CD4-positive, alpha-beta T cell treated with Interleukin-2 at 100 ng/mL for 4 hours (primary cell): ENCODE measurements at places on chromosomes 16 and 17.

GRCh38 chr17:5950878-5951277, 119.3 kb upstream of the WSCD1 start:
- DNase-seq: no peak

DNA sequence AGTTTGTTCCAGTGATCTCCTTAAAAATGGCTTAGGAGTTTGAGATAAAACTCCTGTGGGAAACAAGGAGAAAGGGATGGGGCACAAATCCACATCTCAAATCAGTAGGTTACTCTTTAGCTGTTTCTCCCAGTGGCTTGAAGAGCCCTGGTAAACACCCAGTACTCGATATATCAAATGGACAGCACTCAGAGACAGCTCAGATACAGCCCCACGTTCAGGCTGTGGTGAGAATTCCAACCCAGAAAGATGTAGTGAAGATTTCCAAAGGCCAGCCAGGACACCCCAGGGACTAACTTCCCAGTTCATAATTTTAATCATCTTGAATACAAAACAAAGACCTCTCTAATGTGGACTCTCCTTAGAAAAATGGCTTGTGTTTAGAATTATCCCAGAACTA, 6.4 kb upstream of the VEZF1 start:
- DNase-seq: no peak

DNA sequence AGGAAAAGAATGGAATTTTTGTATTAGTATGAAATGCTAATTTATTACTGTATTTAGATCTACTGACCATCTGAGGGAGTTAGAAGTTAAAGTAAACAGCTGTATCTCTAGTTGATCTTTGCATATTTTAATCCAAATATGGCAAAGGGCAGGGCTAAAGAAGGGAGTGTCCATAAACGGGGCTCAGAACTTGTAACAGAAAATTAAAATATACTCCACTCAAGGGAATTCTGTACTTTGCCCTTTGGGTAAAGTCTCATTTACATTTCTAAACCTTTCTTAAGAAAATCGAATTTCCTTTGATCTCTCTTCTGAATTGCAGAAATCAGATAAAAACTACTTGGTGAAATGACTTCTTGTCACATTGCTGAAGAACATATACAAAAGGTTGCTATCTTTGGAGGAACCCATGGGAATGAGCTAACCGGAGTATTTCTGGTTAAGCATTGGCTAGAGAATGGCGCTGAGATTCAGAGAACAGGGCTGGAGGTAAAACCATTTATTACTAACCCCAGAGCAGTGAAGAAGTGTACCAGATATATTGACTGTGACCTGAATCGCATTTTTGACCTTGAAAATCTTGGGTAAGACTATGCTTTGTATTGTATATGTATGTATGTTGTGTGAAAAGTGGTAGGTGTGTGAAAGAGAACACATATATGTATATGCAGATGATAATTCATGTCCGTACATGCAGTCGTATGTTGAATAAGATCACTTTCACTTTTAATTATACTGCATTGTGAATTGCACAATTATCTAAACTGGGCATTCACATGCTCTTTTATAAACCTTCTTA, at the start of gene ASPA:
Gene ASPA (plus strand): TSS at position 186 of the 799 bp plus-strand sequence. CDS start 163 bp downstream, at position 349.
- DNase-seq: no peak

DNA sequence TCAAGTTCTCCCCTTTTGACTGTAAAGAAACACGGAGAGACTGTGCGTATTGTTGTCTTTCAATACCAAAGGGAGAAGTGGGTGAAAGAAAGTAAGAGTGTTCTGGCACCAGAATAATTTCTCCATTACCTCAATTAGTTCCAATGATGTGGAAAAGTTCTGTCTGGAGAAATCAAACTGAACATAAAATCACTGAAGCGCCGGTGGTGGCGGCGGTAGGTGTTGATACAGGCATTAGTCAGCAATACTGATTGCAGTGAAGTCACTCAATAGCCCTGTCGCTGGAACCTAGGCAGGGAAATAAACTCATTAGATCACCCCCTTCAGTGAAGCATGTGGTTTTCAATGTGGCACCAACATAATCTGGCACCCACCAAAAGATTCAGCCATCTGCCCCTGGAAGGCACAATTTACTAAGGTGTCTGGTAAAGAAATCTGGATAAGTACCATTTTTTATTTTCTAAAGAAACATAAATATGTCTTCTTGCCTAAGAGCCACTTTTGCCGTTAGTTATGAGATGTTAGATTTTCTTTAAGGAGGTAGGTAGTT, 274.2 kb upstream of the SOX9 start:
- DNase-seq: no peak

DNA sequence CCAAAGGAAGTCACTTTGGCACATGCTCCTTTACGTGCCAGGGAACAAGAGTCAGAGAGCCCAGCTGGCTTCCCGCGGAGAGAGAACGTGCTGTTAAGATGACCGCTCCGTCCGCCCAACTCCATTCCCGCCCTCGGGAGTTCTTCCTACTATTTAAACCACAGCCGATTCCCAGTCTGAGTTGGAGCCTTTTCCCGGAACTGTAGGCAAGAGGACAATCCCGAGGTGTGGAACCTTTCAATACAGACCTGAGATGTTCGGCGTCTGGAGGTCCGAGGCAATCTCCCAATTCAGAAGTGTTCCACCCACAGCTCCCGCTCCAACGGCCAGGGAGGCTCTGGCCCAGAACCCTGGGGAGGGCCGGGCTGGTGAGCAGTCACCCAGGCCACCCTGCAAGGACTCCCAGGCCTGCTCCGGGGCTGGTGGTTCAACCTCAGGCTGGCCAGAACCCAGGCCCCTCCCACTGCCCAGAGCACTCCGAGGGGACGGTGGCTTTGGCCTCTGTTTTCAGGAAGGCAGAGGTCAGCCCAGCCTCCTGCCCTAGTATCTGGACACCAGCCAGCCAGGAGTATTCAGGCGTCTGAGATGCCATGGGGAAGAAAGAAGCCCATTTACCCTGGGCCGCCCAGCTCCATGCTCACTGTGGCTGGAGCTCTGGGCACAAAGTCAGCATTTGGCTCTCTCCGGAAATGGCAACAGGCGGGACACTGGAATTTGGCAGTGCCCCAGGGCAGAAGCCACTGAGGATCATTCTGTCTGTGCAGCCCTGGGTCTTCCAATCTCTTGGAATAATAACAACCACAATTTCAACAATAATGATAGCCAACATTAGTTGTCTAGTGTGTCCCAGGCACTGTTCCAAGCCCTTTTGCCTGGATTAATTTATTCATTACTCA, 21.4 kb downstream of the EMP2 start:
- no peak for DNase-seq

GRCh38 chr17:19392303-19392702, 5.3 kb upstream of the MFAP4 start:
- no peak for DNase-seq

- DNase-seq: peak; percentile 88
These were observed 49.1 kb downstream of the STAT5A start for GRCh38 chr17:42337442-42337841.

GRCh38 chr16:67150047-67150832, 558 bp downstream of the B3GNT9 start:
- DNase-seq: peak; percentile 50

- peak; percentile 47 for DNase-seq
These were observed 13.2 kb downstream of the IL4R start for GRCh38 chr16:27326738-27327585.

- no peak for DNase-seq
These were observed 12.2 kb upstream of the VAT1L start for GRCh38 chr16:77775911-77776909.
